ENCODE measurements at places on chromosomes 3 and 15.

DNA sequence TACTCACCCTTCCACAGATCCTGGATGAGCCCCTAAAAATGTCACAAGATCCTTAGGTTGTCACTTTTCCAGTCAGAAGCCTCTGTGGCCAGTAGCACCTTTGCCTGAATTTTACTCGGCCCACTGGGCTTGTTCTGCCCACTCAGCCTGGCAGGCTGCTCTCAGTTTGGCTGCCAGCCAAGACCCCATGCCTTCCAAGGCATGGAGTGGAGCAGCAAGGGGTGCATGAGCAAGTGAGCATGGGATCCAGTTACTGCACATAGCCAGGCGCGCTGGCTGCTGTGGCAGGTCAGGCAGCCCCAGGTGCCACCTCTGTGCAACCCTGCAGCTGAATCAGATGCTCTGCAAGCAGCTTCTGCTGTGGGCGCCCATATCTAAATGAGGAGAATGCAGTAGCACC lies 79.3 kb downstream of the CGGBP1 start:
- DNase-seq: no peak

GRCh38 chr3:104855702-104856101 lies 511.0 kb upstream of the ALCAM start:
- no peak for DNase-seq

DNA sequence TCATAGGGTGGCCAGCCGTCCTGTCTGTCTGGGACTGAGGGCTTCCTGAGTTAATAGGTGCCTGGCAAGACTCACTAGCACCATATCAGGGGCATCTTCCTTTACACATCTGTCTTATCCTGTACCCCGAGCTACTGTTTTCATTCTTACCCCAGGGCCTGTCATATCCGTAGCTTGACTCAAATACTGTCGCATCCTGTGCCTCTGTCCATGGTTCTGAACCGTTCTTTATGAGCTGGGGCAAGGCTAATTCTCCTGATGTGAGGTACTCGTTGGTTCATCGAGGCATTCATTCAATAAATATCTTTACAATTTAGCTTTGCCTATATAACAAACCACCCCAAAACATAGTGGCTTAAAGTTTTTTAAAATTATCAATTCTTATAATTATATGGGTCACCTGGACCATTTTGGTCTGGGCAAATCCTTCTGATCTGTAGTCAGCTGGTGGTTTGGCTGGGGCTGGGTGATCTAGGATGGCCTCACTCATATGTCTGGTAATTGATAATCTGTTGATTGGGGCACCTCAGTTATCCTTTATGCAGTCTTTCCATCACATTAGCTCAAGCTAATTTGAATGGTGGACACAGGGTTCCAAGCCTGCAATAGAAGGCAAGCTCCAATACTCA lies 121.2 kb downstream of the TLE3 start:
- DNase-seq: peak; percentile 49

DNA sequence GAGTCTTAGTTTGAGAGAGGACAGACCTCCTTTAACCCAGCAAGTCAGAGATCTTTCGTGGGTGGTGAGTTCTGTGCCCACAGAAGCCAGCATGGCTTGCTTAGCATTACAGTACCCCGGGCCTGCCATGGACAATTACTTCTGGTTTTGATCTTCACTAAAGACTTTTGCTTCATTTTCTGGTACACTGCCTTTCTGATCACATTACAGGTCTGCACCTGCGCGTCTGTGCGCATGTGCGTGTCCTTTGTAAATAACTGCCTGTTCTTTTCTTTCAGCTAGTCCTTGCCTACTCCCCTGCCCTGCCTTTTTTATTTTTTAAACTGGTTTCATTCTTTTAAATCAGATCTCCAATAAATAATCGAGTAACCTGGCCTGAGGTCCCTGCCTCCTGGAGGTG lies 57.1 kb upstream of the CMTM8 start:
- DNase-seq: no peak

- no peak for DNase-seq
Measured at GRCh38 chr3:55191911-55192775, 264.3 kb upstream of the LRTM1 start.

GRCh38 chr3:21524133-21524532 lies 226.9 kb downstream of the ZNF385D start:
- DNase-seq: no peak

Data from stimulated activated CD4-positive, alpha-beta T cell treated with anti-CD3 and anti-CD28 coated beads, Interleukin-2, amount 100 ng/mL, for 24 hours (primary cell).